ENCODE measurements at places on chromosomes 2 and 18. TPM values are rescaled to one million over a fixed set of nuclear protein-coding genes. Genes with fewer than 3 reads are reported as not detected.

DNA sequence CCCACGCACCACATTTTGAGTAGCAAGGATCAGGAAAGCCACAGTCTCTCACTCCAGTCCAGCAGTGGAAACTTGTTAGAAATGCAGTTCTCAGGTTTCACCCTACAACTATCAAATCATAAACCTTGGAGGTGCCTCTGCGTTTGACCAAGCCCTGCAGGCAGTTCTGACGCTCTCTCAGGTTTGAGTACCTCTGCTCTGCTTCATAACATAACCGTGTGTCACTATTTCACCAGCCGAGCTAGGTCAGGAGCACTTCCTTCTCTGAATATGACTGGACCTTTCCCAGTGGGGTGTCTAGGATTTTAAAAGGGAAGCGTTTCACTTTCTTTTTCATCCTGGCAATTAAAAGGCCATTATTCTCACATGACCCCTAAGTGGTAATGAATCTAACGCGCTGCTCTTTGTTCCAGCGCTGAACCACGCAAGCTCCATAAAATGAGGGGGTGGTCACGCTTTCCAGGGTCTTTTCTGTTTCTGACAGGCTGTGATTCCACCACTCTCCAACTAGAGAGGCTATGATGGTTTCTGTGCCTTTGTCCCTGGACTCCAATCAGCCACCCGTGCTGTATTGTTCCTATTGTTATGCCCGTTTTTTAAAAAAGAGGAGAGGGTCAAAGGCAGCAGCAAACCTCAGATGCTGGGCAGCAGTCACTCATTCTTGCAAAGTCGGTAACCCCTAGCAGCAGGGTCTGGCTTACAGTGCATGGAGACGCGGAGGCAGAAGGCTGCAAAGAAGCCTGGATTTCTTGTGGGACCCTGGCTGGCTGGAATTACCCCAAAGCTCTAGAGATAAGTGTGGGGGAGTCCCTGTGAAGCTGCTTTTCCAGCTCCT, 75.2 kb upstream of the CTNNA2 start:
- DNase-seq: no peak

DNA sequence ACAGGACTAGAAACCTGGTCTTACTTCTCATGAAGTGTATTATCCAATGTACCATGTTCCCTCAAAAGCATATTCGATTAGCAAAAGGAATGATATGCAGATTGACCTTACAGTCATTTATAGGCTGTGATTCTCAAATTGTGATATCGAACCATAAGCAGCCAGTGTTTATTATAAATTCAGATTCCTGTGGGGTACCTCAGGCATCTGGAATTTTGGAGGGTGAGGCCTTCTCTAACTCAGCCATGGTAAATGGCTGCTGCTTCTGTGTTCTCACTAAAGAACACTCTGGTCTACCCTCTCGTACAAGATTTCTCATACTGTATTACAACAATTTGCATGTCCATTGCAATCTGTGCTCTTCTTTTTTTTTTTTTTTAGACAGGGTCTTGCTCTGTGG, 84.5 kb downstream of the PRPF40A start:
- DNase-seq: no peak

GRCh38 chr2:233707940-233708644, 4.6 kb upstream of the UGT1A5 start:
- peak; percentile 28 for DNase-seq

GRCh38 chr2:48205137-48205798, 299.0 kb upstream of the FBXO11 start:
- DNase-seq: no peak

GRCh38 chr2:231391981-231392380, 3.5 kb upstream of the B3GNT7 start:
- no peak for DNase-seq

GRCh38 chr2:182682210-182682609, 33.8 kb upstream of the DNAJC10 start:
- no peak for DNase-seq

- DNase-seq: peak; percentile 37
These were observed 31.4 kb upstream of the CD28 start for GRCh38 chr2:203675086-203675485.

- no peak for DNase-seq
These were observed 145.7 kb downstream of the CERS6 start for GRCh38 chr2:168601741-168602140.

DNA sequence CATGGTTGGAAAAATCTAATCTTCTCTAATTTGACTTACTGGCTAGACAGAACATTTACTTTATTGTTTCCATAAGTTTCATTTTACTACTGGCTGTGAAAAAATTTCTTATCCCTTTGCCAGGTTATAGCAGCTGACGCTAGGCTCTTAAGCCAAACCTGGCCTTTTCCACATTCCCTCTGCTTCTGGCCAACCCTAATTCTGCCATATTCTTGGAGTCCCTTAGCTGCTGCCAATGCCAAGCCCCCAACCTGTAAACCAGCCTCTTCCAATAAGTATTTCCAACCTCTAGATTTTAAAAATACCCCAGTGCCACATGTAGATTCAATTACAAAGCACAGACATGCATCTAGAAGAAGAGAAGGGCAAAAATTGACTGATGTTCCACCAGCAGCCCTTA, 452.3 kb upstream of the MEX3C start:
- no peak for DNase-seq

DNA sequence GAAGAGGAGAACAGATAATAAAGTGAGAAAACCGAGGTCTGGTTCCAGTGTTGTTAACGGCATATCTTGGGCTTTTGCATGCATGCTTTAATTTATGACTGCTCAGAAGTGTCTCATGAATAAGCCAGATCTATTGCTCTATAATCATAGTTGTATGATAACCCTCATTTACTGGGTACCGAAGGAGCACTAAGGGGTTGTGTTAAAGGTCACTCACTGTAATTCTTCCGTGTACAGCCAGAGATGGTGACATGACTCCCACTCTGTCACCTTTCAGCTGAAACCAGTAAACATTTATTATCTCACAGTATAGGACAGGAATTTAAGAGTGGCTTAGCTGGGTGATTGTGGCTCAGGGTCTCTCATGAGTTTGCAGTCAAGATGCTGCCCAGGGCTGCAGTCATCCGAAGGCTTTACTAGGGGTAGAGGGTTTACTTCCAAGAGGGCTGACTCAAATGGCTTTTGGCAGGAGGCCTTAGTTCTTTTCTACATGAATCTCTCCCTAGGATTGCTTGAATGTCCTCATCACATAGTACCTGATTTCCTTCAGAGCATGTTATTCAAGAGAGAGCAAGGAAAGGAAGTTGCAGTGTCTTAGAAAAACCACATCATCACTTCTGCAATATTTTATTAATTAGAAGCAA, 107.0 kb downstream of the NAB1 start:
- DNase-seq: no peak

GRCh38 chr2:230541934-230542380, 126.0 kb downstream of the SP100 start:
- no peak for DNase-seq

- no peak for DNase-seq
These were observed 151.4 kb downstream of the TNS1 start for GRCh38 chr2:217851191-217852020.

DNA sequence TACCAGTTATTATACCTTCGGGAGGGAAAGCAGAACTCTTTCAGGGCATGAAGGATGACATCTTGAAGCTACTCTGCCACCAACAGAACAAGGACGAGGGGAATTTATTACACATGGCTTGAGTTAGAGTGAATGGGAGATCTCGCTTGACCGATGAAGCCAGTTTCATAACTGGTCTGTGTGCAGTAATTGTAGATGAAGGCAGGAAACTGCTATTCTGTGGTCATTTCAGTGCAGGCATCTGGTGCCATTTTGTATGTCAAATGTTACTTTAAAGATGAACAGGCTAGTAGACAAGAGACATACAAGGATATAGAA, 20.5 kb downstream of the GREB1 start:
- no peak for DNase-seq

DNA sequence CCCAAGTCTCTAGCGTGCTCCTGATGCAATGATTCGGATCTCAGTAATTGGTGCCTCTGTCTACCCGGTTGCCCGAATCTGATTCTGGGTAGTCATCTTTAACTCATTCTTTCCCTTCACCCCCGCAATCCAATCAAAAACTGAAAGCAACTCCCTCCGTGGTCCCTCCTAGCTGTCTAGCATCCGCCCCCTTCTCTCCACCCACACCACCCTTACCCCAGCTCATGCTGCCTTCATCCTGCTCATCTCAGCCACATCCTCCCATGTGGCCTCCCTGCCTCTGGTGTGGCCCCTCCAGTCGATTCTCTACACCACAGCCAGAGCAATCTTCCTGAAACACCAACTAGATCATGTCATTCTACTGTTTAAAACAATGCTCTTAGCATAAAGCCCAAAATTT, 62.3 kb downstream of the TTC32 start:
- no peak for DNase-seq

EVA1A gene
- total RNA-seq: 66.7 TPM

HRH4 gene
- total RNA-seq: 0.19 TPM

ITPRIPL1 gene
- 7.0 TPM for total RNA-seq

ADRA2B gene
- 0.05 TPM for total RNA-seq

NGEF gene
- 0.17 TPM for total RNA-seq

DYNC1I2 gene
- 164 TPM for total RNA-seq

GYPC gene
- 227 TPM for total RNA-seq

TWIST2 gene
- not detected for total RNA-seq

All from dermis blood vessel endothelial cell (primary cell).